ENCODE measurements at places on chromosomes 1 and 21. TPM values are rescaled to one million over a fixed set of nuclear protein-coding genes. Genes with fewer than 3 reads are reported as not detected.

Gene TBX15
- under 0.01 TPM for total RNA-seq

Gene FOXO6
- total RNA-seq = 0.27 TPM

Gene FAM131C
- not detected for total RNA-seq

Gene JAM2
- 0.81 TPM for total RNA-seq

- no peak for DNase-seq
These were observed 126.5 kb upstream of the KCNK1 start for GRCh38 chr1:233487408-233487807.

- no peak for DNase-seq
These were observed 55.4 kb upstream of the KIF26B start for GRCh38 chr1:245099401-245099800.

DNA sequence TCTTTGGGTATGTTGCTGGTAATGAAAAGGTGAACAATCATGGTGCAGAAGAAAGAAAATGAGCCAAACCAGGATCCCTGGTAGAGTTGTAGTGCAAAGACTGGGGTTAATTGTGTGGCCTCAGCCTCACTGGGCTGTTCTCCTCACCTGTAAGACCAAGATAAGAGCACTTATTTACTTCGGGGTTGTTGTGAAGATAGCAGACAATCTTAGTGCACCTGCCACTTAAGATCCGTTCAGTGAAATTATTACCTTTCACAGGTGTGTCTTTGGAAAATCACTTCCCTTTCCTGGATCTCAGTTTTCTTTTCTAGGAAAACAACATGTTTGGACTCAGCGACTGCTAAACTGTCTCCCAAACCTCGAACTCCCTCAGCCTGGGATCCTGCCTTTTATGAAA, 1.3 kb upstream of the FGGY start:
- DNase-seq = no peak

Data from hematopoietic multipotent progenitor cell (in vitro differentiated cells).